ENCODE measurements at places on chromosomes 1 and 21.

DNA sequence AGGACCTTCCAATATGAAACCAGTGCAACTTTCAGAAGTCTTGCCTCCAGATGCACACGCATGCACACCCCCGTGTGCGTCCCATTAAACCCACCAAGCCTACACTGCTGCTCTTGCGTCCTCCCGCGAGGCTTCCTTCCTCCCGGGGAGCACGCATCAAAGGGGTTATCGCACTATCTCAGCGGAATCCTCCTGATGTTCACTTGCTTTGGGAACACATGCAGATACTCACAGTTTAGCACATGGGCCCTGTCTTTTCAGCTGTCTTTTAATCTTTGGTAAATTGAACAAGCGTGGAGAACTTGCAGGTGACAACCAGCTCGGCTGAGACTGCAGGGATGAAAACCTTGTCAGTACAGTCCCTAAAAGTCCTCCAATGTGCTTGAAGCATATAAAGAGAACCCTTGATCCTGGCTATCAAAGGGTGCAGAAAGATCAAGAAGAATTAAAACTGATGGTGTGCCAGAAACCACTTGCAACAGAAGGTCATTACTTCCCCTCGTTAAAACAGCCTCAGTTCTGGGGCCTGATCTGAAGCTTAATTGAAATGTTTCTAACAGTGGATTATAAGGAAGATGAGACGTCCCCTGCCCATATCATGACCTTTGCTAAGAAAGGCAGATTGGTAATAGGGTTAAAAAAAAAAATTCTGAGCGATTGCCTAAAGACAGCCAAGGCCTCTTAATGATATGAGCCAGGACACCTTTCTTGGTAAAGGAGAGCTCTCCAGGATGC is 149.4 kb upstream of the LMO4 start:
- DNase-seq: no peak

GRCh38 chr1:179767177-179767581 is 24.1 kb downstream of the FAM163A start:
- DNase-seq: no peak

- DNase-seq: no peak
Measured at GRCh38 chr1:10957133-10957532, 55.3 kb upstream of the TARDBP start.

DNA sequence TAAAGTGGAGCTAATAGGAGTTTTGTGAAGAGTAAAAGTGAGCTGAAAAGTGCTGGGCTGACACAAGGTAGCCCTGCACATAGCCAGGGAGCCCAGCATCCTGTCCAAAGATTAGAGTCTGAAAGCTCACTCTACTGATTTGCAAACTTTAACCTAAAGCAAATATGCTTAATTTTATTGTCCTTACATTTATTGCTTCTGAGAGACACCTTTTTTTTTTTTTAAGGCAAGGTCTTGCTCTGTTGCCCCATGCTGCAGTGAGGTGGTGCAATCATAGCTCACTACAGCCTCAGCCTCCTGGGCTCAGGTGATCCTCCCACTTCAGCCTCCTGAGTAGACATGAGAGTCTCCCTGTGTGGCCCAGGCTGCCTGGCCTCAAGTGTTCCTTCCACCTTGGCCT is 16.5 kb downstream of the MGST3 start:
- DNase-seq: no peak

- no peak for DNase-seq
Measured at GRCh38 chr1:26289158-26290059, 9.5 kb downstream of the SH3BGRL3 start.

- DNase-seq: no peak
Measured at GRCh38 chr1:154856544-154856943, 13.5 kb downstream of the KCNN3 start.

- DNase-seq: no peak
Measured at GRCh38 chr1:245605480-245606156, 450.8 kb downstream of the KIF26B start.

- DNase-seq: no peak
Measured at GRCh38 chr1:44660176-44660575, 14.1 kb downstream of the TMEM53 start.

GRCh38 chr1:35497571-35497970 is 59.6 kb downstream of the KIAA0319L start:
- no peak for DNase-seq

GRCh38 chr1:46379996-46380395 is 14.1 kb upstream of the FAAH start:
- no peak for DNase-seq

- DNase-seq: no peak
Measured at GRCh38 chr1:158972841-158973240, 36.9 kb upstream of the IFI16 start.

DNA sequence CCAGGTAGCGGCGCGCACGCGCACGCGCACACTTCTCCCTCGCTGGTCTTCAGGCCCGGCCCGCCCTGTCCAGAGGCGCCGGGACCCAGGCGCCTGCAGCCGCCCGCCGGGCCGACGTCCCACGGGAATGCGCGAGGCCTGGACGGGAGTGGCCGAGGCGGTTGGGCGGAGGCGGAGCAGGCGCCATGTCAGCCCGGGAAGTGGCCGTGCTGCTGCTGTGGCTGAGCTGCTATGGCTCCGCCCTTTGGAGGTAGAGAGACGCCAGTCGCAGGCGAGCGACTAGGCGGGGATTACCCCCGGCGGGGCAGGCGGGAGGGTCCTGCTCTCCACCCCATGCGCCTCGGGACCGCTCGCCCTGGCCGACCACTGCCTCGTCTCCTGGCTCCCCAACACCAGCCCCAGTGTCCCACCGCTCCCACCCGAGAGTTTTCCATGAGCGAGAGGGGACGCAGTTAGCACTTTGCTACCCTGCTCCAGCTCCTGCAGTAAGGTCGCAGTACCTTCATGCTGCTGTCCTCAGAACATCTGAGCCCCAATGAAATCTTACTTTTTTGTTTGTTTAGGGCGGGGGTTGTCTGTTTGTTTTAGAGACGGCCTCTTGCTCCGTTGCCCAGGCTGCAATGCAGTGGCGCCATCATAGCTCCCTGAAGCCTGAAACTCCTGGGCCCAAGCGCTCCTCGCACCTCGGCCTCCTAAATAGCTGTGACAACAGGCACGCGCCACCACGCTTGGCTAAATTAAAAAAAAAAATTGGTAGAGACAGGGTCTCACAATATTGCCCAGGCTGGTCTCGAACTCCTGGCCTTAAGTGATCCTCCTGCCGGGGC is at the start of gene CATSPERE:
Gene CATSPERE (plus strand): TSS at position 29 of the 827 bp plus-strand sequence. CDS start 157 bp downstream, at position 186.
- DNase-seq: peak; percentile 69

- DNase-seq: no peak
Measured at GRCh38 chr1:218315638-218316037, 29.5 kb upstream of the TGFB2 start.

GRCh38 chr1:173988068-173988467 is 34.1 kb downstream of the RC3H1 start:
- no peak for DNase-seq

- DNase-seq: no peak
Measured at GRCh38 chr1:239997515-239998311, 94.0 kb upstream of the FMN2 start.

DNA sequence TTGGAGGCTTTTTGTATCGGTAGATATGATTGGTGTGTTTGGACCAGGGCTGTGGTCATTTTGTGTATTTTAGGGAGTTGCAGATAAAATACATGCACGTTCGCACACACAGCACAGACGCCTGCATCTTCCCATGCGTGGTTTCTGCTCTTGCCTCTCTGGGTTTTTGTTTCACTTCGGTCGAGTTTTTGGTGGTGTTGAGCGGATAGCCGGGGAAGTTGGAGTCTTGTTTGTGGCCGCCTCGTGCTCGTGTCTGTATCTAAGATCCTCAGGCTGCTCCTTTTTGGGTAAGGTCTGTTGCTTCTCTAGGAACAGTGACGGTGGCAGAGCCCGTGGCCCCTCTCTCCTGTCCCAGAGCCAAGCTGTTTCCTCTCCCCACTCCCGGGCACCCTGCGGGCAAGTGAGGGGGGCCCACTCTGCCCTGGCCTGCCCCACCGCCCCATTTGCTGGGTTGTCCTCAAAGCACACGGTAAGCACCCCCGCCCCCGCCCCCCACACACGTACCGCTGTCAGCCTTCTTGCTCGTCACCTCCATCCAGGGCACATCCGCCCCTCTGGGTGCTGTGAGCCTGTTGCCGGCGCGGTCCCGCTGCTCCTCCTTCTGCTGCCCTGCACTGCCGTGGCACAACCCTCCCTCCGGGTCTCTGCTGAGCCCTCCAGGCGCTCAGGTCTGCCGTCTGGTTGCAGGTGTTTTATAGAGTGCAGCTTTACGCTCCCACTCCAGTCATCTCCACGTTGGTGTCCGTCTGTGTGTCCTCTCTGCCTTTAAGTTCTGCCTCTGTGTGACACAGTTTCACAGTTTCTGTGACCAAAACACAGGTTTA is 51.9 kb downstream of the AGPAT3 start:
- DNase-seq: no peak

DNA sequence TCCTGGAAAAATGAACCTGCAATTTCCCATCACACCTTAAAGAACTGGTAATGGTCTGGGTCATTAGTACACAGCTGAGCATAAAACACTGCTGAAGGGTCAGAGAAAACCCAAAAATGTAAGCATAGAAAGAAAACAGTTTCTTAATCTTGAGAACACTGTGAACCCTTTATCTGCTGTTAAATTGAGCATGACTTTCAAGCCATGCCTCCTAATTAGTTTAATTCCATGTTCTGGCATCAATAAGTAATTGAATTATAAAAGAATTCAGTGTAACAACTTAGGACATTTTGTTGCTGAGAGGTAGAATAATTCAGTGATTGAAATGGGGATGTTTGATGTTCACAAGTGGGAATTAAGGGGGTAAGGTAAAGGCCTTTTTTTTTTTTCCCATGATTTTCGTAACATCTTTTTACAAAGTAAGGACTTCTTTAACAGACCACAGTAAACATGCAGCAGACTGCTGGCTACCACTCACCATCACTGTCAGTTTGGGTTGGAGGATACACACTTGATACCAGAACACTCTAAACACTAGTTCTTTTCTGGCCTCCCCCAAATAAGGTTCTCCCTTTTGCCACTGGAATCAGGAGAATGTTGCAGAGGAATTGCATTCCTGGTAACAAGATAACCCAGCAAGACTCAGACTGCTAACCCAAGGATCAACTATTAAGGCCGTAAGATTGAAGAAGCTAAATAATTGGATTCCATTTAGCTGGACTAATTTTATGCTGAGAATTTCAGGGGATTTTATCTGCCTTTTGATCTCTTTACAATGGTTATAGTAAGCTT is 3.0 kb downstream of the RWDD3 start:
- DNase-seq: no peak

GRCh38 chr1:182003953-182004586 is 57.4 kb downstream of the ZNF648 start:
- DNase-seq: no peak

GRCh38 chr1:110634455-110635311 is 28.5 kb upstream of the KCNA2 start:
- DNase-seq: peak; percentile 21

- DNase-seq: no peak
Measured at GRCh38 chr1:44031252-44032169, at the start of gene SLC6A9. Gene SLC6A9 (minus strand): TSS chr1:44031462. CDS start chr1:44024277, 7,185 bp downstream.

DNA sequence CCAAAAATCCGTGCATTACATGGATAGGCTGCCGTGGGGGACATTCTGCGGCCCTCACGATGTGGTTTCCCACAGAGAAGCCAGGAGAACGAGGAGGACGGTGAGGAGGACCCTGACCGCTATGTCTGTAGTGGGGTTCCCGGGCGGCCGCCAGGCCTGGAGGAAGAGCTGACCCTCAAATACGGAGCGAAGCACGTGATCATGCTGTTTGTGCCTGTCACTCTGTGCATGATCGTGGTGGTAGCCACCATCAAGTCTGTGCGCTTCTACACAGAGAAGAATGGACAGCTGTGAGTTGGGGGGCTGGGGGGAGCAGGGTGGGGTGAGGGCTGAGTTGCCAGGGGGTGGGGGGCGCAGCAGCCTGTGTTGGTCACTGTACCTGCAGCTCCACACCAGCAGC is 13.2 kb downstream of the PSEN2 start:
- no peak for DNase-seq

GRCh38 chr1:3491291-3492246 is 37.1 kb downstream of the ARHGEF16 start:
- peak; percentile 63 for DNase-seq

DNA sequence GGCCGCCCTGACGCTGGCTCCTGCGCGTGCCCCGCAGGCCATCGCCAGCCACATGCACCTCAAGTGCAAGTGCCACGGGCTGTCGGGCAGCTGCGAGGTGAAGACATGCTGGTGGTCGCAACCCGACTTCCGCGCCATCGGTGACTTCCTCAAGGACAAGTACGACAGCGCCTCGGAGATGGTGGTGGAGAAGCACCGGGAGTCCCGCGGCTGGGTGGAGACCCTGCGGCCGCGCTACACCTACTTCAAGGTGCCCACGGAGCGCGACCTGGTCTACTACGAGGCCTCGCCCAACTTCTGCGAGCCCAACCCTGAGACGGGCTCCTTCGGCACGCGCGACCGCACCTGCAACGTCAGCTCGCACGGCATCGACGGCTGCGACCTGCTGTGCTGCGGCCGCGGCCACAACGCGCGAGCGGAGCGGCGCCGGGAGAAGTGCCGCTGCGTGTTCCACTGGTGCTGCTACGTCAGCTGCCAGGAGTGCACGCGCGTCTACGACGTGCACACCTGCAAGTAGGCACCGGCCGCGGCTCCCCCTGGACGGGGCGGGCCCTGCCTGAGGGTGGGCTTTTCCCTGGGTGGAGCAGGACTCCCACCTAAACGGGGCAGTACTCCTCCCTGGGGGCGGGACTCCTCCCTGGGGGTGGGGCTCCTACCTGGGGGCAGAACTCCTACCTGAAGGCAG is 23.4 kb upstream of the ARF1 start:
- no peak for DNase-seq

GRCh38 chr1:157286646-157287420 is 148.6 kb upstream of the ETV3 start:
- DNase-seq: no peak

DNA sequence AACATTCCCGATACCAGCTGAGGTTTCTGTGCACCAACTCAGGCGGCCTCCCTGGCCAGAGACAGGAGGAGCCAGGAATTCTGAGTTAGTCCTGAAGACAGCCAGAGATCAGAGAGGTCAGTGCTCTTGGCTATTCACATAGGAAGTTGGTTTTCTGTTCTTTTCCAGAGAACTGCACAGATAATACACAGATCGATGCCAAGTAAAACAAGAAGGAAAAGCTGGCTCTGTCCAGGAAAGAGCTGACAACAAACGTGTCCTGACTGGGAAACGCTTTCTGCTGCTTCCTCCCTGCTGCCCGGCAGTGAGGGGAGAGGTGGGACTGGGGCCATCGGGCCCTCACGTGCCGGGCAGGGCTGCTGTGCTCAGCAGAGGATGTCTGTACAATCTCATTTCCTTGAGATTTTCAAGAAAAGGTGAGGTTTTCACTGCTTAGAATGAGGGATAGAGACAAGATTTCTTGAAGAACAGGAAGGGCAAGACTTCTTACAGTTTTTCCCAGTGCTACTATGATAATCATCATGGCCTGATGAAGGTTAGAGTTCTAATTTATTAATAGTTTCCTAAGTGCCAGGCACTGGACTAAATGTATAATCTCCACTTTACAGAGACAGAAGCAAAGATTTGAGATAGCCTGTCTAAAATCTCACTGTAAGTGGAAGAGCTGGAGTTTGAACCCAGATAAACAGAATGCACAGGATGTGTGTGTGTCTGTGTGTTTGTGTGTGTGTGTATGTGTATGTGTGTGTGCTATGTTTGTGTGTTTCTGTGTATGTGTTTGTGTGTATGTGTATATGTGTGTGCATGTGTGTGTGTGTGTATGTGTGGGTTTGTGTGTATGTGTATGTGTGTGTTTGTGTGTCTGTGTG is 211.0 kb upstream of the RAB4A start:
- peak; percentile 67 for DNase-seq

Measured in tibial nerve (tissue), 4 donors.